ENCODE measurements at places on chromosomes 7 and 10.

- no peak for DNase-seq
Measured at GRCh38 chr7:37604078-37604477, 79.5 kb upstream of the GPR141 start.

- DNase-seq = no peak
Measured at GRCh38 chr7:30989824-30990672, 26.3 kb downstream of the GHRHR start.

DNA sequence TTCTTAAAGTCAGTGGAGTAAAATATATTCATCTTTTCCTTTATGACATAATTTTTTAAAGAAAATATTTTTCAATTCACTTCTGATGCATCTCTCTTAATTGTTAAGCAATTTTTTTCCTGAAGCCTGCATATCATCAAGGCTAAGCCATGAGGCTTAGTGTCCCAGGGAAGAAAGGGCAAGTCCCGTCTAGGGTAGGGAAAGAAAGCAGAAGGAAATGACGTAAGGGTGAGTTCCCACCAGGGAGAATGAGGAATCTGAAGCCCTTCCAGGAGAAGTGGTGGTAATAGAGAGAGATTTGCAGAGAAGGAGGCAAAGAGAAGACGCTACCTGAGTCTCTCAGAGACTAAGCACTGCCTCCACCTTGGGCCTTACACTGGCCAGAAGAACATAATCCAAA, 96.8 kb upstream of the NFE2L3 start:
- DNase-seq = no peak

DNA sequence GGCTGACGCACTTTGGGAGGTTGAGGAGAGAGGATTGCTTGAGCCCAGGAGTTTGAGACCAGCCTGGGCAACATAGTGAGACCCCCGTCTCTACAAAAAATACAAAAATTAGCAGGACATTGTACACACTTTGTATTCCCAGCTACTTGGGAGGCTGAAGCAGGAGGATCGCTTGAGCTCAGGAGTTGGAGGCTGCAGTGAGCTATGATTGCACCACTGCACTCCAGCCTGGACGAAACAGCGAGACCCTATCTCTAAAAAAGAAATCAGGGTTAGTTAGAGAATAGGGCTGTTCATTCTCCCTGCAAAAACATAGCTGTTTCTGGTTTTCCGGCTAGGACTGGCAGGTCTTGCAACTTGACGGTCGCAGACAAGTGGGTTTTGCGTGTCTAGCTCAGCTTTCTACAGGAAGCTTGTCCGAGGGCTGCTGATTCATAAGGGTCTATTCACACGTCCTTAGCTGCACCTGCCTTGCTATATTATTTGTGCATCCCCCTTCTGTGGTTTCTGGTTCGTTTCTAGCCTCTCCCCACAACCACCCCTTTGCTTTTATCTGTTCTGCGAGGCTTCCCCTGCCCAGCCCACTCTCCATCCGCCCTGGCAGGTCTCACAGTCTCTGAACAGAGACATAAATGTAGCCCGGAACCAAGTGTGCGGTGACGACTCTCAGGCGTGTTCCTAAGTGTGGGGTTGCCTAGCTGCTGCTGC, 10.7 kb downstream of the AMZ1 start:
- DNase-seq = no peak

GRCh38 chr10:35217455-35217854, 90.8 kb downstream of the CREM start:
- no peak for DNase-seq

GRCh38 chr10:10589540-10590303, 427.9 kb upstream of the CELF2 start:
- no peak for DNase-seq

- no peak for DNase-seq
Measured at GRCh38 chr7:155194382-155195140, 103.1 kb upstream of the INSIG1 start.

DNA sequence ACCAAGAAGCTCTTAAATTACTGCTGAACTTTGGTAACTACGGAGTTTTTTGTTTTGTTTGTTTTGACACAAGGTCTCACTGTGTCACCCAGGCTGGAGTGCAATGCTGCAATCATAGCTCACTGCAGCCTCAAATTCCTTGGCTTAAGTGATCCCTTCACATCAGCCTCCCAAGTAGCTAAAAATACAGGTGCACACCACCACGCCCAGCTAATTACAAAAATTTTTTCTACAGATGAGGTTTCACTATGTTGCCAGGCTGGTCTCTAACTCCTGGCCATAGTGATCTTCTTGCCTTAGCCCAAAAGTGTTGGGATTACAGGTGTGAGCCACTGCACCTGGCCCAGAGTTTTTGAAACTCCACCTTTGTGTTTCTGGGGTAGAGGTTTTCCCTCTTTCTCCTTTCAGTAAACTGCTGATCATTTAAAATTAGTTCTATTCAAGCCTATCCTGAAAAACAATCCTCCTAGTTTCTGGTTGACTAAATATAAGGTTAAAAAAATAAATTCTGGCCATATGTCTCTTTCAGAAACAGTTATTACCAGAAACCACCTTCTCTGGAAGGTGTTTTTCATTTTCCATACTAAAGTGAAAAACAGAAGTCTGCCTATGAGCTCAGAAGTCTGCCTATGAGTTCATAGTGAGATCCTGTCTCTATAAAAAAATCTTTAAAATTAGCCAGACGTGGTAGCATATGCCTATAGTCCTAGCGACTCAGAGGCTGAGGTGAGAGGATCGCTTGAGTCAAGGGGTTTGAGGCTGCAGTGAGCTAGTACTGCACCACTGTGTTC, 63.9 kb downstream of the VOPP1 start:
- no peak for DNase-seq

DNA sequence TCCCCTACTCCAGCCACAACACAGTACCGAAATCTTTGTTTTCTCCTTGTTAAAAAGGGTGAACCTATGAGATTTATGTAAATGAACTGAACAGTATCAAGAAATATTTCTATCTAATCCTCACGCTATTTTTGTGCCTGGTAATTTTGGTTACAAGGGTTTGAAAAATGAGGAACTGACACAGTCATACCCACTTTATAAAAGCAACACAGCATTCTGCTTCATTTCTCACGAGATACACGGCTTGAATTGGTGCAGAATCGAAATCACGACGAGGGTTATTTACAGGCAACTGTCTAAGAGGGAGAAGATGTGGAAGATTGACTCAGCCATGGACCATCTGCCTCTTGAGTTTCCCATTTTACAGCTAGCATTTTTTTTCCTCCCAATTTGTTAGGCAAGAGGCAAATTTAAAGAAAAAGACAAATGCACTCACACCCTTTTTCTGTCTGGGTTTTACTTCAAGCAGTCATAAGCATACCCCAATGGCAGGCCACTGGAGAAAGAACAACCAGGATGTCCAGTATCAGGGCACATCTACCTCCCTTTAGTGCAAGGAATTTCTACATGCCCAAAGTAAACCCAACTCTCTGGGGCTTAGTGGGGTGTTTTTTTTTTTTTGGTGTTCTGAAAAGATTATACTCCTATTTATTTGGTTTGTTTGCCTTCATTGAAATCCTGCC, 108.1 kb downstream of the ITGB8 start:
- no peak for DNase-seq

DNA sequence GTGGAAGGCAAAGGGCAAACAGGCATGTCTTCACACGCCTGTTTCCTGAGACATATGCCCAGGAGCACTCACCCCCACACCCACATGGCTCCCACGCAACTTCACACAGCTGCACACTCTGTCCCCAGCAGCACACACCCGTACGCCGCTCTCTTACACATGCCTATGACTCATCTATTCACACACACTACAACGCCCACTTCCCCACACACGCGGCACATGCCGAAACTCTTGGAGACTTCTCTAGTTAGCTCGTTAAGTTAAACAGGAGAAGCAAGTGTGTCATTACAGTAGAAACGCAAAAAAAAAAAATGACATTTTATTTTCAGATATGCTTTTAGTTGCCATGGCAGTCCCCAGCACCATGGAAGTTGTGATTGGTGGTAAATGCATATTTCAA, 6.7 kb downstream of the CALN1 start:
- no peak for DNase-seq

GRCh38 chr7:47806701-47807103, 141.6 kb downstream of the PKD1L1 start:
- DNase-seq = peak; percentile 62

DNA sequence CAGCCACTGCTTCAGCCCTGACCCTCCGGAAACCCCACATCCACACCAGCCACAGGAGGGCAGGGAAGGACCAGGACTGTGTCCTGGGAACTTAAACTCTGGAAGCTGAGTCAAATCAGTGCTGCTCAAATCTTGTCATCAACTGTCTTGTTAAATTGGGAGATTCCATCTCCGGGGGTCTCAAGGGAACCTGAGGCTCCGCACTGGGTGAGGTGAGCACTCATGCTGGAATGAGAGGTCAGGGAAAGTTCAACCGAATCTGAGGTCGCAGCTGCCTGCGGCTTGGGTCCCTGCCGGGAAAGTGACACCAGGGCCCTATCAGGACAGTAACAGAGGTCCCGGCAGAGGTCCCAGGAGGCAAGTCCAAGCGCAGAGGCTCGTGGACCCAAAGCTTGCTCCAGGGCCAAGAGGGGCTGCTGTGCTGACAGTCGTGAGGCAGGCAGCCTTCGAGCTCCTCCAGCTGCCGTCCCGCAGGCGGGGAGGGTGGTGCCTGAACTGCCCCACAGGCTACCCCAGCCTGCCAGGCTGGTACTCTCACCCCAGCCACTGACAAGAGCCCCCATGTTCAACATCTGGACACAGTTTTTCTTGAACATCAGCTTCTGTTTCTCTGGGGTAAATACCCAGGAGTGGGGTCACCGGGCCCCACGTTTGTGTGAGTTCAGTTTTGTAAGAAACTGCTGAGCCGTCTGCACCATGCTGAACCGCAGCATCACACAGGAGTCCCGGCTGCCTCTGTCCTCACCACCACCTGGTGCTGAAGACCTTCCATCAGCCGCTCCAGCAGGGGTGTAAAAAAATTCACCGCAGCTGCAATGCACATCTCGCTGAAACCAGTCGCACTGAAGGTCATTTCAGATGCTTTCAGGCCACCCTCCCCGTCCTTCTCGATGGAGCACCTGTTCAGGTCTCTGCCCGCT, 101.0 kb downstream of the DIP2C start:
- no peak for DNase-seq

- no peak for DNase-seq
Measured at GRCh38 chr7:54788664-54789063, 29.7 kb upstream of the SEC61G start.

DNA sequence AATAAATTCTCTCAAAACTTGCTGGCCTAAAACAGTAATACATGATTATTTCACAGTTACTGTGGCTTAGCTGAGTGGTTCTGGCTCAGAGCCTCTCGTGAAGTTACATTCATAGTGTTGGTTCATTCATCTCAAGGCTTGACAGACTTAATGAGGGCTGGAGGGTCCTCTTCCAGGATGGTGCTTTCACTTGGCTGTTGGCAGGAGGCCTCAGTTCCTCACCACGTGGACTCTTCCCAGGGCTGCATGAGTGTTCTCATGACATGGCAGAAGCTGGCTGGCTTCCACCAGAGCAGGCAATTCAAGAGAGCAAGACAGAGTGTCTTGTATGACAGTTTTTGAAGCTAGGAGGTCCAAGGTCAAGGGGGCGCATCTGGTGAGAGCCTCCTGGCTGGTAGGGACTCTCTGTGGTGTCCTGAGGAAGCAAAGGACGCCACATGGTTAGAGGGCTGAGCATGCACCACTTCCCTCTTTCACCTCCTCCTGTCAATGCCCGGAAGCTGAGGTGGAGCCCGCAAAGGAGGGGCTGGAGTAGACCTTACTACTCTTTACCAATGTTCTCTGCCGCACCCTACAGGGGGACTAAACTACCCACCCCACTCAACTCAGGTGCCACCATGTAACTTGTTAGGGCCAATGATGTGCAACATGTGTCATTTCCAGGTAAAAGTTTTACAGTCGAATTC, 58.2 kb upstream of the YAE1 start:
- DNase-seq = no peak

GRCh38 chr10:6920072-6921019, 340.3 kb upstream of the PRKCQ start:
- peak; percentile 56 for DNase-seq

DNA sequence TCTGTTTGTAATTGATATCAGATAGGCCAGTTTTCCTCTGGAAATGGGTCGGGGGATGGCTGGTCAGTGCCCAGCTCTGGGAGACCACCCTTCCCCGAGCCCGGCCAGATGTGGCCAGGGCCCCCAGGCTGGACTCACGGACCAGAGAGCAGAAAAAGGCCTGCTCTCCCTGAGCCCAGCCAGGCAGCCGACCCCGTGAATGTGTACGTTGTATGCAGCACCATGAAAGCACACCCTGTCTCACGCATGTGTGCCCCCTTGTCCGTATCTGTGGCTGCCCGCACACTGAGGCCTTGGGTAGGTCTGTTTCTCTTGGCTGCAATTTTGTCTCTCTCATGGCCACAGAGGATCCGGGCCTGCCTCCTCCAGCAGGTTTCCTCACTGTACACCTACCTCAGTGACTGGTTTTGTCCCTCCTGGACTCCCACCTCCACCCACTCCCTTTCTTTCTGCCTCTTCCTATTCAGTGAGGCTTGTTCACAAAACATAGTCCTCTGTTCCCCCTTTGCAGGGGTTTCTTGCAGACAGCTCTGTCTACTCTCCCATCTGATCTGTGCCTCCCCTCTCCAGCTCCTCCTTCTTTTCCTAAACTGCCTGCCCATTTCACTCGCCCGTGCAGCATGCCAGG, 23.6 kb upstream of the ANKRD2 start:
- DNase-seq = no peak
